ENCODE measurements at places on chromosomes 1 and 21. TPM values are rescaled to one million over a fixed set of nuclear protein-coding genes. Genes with fewer than 3 reads are reported as not detected.

The TGFB2 gene
- not detected for total RNA-seq

- peak; percentile 71 for DNase-seq
These were observed 2.4 kb upstream of the MMP23B start for GRCh38 chr1:1629430-1630190.

DNA sequence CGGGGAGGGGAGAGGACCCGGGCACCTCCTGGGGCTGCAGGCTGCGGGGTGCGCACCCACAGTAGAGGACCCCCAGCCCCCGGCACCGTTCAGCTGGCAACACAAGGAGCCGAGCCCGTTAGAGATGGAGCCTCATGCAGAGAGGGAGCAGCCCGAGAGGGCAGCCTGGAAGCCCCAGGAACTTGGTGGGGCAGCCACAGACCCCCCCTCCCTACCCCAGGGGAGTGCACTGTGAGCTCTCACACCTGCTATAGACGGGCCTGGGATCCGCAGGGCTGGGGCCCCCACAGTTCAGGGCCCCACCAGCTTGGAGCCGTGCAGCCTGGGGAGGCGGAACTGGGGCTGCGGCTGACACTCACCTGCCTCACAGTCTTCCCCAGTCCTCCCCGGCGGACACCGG is 47.0 kb downstream of the ARHGEF16 start:
- DNase-seq: no peak

DNA sequence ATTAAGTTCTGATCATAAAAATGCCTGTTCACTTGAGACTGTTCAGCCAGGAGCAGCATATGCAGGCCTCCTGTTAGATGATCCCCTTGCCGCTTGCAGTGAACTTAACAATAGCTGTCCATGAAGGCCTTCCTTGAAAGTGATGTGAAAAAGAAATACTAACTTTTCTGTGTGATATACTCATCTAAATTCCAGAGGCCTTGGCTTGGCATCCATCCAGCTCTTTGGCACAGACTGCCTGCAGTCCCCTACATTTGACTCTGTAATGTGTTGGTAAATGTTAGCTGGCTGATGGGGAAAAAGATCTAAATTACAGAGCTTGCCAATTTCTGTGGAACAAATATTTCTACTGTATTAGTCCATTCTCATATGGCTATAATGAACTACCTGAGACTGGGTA is 73.7 kb downstream of the KCNK2 start:
- DNase-seq: no peak

The SH2D2A gene
- total RNA-seq: 89.2 TPM

GRCh38 chr1:180241716-180242544 is 11.9 kb downstream of the LHX4 start:
- DNase-seq: no peak

- no peak for DNase-seq
These were observed 44.1 kb downstream of the GPR3 start for GRCh38 chr1:27436204-27437159.

DNA sequence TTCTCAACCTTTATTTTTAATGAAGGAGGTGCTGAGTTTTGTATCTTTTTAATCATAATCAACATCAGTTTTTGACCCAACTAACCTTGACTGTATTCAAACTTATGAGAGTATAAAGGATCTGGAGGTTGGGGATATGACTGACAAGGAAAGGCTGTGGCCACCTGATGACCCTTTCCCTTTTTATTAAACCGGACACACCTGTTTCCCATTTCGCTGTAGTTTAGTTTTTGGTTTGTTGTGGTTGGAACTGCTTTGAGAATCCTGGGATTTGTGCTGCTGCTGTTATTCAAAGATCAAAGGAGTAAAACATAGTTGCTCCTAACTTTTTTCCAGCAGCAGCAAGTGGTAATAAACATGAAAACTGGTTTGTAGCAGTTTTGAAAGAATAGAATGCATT is 12.4 kb downstream of the PRPF38A start:
- no peak for DNase-seq

The MRPL24 gene
- 45.0 TPM for total RNA-seq

DNA sequence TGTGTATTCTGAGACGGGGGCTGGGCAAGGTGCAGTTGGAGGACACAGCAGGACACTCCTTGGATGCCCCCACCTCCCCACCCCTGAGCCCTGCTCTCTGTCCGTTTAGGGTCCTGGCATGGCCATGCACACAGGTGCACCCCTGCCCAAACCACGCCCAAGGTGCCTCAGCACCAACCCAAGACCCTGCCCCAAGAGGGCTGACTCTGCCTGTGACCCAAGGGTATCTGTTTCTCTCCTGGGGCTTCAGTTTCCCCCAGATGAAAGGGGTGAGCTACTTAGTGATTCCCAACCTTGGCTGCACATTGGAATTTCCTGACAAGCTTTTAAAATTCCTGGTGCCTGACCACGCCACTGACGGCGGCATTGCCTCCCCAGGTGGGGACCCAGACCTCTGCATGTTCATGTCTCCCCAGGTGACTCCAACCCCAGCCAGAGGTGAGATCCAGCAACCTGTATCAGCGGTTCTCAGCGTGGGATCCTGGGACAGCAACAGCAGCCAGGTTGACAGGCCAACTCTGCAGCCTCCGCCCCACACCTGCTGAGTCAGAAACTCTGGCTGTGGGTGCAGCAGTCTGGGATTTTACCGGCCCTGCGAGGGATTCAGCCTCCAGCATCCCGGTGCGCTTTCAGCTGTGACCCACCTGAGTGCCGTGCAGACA is 483.4 kb downstream of the NPHP4 start:
- DNase-seq: no peak

GRCh38 chr21:27390384-27390783 is 423.5 kb upstream of the ADAMTS5 start:
- no peak for DNase-seq

The SOX13 gene
- total RNA-seq: 3.9 TPM

DNA sequence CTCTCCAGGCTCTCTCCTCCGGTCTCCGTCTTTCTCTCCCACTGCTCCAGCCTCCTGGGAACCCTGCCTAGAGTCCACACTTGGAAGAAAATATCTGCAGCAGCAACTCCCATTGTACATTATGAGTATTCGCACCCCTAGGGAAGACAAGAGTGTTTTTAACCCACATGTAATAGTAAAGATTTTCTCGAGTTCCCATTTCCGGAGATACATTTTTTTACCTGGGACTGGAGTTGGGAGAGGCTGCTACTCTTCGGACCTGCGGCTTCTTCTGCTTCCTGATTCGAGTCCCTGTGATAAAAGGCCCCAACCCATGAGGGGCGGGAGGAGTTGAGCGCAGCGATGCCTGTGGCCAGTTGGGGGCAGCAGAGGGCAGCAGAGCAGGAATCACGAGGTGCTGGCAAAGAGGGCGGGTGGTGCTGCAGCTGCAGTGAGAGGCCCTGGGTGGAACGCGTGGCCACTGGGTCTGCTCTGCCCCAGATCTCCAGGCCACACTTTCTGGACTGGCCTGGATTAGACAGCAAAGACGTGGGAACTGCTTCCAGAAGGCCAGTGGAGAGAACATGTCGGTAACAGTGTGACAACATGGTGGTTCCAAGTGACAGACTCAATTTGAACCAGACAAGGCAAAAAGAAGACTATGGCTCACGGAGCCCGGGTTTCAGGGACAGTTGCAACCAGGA is 221.0 kb upstream of the CSF3R start:
- DNase-seq: peak; percentile 77

The LDLRAD1 gene
- not detected for total RNA-seq

The LRRC38 gene
- total RNA-seq: not detected

GRCh38 chr1:109573785-109574184 is 25.4 kb downstream of the GNAI3 start:
- DNase-seq: no peak

- DNase-seq: no peak
These were observed 7.0 kb upstream of the C1orf116 start for GRCh38 chr1:207039380-207040180.

The RXRG gene
- total RNA-seq: not detected

The OR2W3 gene
- not detected for total RNA-seq

DNA sequence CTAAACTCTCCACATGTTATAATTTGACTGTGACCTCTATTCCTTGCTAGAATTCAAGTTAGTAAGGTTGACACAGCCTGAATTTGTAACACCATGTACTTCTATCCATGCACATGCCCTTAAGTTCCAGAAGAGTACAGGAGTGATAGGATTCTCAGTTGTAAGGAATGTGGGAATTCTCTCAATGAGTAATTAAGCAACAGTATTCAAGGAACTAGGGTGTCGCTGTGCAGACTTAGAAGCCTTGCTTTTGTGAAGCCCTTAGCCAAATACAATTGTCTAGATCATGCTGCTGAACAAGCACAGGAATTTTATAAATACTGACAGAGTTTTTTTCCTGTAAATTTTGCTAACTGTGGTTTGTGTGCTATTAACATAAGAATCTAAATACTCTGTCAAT is 276.3 kb upstream of the PTBP2 start:
- no peak for DNase-seq

The TACSTD2 gene
- total RNA-seq: not detected

The MATN1 gene
- total RNA-seq: not detected

The PTGFR gene
- total RNA-seq: not detected

The DYRK3 gene
- 2.7 TPM for total RNA-seq

GRCh38 chr21:36354918-36355680 is 30.1 kb upstream of the CHAF1B start:
- DNase-seq: no peak

DNA sequence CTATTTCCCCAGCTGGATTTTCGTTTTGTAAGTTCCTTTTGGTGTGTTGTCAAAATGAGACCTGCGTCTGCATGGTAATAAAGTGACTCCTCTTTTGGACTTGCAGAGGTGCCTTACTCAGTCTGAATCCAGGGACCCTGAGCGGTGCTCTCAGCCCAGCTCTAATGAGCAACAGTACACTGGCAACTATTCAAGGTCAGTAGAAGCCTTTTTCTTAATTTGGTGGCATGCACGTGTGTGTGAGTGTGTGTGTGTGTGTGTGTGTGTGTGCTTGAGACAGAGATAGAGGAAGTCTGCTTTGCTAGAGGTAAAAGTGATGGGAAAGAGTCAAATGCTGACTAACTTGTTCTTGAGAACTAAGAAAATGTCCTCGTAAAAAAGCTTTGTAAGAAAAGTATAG is 105.4 kb downstream of the CD247 start:
- no peak for DNase-seq

The PHLDA3 gene
- 13.2 TPM for total RNA-seq

The SLC5A9 gene
- not detected for total RNA-seq

DNA sequence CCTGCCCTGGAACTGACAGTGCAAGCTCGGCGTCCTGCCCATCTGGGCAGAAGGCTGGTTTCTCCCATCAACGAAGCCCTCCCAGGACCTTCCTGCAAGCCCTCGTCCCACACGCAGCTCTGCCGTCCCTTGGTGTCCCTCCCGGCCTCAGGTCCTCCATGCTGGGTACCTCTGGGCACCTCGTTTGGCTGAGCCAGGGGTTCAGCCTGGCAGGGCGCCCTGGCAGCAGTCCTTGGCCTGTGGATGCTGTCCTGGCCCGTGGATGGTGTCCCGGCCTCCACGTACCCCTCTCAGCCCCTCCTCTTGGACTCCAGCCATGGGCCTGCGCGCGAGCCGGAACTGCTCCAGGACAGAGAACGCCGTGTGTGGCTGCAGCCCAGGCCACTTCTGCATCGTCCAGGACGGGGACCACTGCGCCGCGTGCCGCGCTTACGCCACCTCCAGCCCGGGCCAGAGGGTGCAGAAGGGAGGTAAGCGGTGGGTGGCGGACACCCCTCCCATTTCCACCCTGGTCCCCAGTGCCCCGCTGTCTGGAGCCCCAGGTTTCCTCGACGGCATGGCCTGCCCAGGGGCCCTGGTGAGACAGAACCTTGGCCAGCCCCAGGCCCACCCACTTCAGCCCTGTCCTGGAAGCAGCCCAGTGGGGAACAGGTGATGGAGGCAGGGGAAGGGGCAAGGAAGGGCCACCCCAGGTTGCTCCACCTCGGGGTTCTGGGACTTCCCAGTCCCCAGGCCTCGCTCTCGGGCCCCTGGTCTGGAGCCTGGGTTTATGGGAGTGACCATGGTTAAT is 3.5 kb downstream of the TNFRSF14 start:
- no peak for DNase-seq

The DCST2 gene
- 1.4 TPM for total RNA-seq

GRCh38 chr1:171355727-171356126 is 41.7 kb downstream of the FMO4 start:
- no peak for DNase-seq

DNA sequence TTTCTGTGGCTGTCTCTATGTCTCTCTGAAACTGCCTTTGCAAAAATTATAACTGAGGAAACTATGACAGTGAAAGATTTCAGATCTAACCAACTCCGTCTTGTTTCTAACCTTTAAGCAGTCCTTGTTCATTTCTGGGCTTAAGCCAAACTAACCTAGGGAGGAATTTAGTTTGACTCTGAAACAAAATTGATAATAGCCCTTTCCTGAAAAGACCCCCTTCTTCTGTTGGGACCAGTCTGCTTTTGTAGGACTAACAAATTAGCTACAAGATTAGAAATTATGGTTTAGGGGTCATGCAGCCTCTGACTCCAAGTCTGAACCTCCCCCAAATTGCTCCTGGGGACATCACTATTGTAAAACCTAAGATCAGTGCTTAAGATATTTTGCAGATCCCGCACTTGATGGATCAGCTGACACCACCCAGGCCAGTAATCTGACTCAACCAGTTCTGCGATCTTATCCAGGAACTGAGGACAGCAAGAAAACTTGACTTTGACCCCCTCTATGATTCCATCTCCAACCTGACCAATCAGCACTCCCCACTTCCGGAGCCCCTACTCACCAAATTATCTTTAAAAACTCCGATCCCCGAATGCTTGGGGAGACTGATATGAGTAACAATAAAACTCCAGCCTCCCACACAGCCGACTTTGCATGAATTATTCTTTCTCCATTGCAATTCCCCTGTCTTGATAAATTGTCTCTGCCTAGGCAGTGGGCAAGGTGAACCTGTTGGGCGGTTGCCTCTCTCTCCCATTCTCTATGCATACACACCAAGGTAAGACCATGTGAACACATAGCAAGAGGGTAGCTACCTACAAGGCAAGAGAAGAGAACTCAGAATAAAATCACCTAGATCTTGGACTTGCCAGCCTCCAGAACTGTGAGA is 11.1 kb upstream of the TRIM63 start:
- DNase-seq: no peak

- no peak for DNase-seq
These were observed 36.3 kb downstream of the ANKRD13C start for GRCh38 chr1:70318191-70318590.

DNA sequence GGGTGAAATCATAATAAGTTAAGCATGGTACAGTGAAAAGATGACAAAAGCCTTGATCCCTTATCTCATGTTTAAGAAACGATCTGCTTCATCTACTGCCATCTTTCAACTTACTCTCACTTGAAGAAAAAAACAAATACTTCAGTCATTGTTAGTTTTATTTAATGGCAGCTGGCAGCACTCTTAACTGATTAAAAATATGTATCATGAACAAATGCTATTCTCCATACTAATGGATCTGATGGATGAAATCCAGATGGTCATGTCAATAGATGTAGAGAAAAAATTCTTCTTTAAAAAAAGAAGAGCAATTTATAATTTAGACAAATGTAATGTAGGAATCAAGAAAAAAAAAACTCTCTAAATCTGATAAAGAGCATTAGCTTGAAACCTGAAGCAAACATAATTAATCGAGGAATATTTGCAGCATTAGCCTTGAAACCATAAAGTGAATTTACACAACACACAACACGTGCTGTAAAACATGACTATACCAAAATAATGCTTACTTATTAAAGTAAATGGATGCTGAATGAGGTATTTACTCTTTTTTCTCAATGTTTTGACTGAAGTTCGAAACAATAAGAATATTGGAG is 579.0 kb upstream of the ADAMTS5 start:
- no peak for DNase-seq

Data from activated naive CD8-positive, alpha-beta T cell treated with anti-CD3 and anti-CD28 coated beads, Interleukin-2, amount 10 ng/mL, durations not matched to agents 7 days and 5 days (primary cell).